Lower lobe of right lung (tissue), 2 donors: ENCODE measurements at places on chromosomes 5 and 9.

- H3K4me3 ChIP-seq = peak overlapping the region; percentile 82
- no peaks in the 10 kb centered on the region for H3K36me3 ChIP-seq
- peak; percentile 52 for DNase-seq
- peaks cover 32% of the 10 kb centered on the region for H3K4me1 ChIP-seq
- H3K27ac ChIP-seq = peak overlapping the region; percentile 85
- H3K27me3 ChIP-seq = no peaks in the 10 kb centered on the region
Measured at GRCh38 chr5:31855134-31856040, 216.5 kb downstream of the PDZD2 start.

DNA sequence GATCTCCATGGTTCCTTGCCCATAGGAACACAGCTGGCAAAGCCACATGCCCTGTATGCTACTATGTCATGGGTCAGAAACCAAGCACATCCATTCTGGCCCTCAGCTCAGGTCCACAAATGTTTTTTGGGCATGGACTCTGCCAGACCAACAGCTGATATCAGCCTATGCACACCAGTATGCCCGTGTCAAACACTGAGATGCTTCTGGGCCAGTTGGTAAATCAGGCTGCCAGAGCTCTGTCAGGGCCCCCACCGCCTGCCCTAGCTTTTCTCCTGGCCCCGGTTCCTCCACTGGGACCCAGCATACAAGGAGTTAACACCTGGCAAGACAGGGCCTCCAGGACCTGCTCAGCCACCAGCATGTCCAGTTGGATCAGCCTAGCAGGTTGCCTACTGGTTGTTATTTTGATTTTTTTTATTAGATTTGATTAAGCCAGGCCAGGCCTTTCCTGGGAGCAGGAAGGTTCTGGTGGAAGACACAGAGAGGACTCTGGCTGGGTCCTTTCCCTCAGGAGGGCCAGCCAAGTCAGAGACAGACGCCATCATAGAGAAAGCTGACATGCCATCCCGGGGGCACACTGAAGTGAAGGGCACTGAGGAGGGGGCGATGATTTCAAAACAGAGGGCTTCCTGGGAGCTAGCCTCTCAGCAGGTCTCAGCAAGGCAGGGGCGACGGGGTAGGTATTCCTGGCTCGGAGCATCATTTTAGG is 65.8 kb downstream of the TSTD2 start:
- H3K27me3 ChIP-seq = no peaks in the 10 kb centered on the region
- H3K4me3 ChIP-seq = no peak overlapping the region
- no peak for DNase-seq
- H3K27ac ChIP-seq = no peak overlapping the region

DNA sequence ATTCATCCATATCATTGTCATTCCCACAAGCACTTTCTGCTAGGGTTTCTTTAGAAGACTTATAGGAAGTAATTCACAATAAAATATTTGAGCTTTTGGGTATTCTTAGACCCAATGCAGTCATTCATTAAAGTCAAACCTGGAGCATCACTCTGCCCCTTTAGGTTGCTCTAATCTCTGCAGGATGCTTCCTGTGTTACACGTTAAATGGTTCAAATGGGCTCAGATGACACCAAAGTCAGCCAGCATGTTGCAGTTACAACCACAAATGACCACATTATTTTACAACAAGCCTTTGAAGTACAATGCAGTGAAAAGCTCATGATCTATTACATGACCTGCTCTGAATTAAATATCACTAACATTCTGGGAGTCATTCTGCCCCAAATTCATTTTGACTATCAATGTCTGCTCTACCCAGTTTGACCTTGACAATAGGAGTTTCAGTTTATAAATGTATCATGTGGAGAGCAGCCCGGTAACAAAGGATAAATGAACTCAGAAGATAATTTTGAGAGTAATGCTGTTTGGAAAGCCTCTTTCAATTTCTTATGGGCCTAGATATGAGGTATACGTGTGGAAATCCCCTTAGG is 668.6 kb upstream of the DMAC1 start:
- no peak overlapping the region for H3K27ac ChIP-seq
- H3K36me3 ChIP-seq = no peaks in the 10 kb centered on the region
- no peak overlapping the region for H3K4me3 ChIP-seq
- no peaks in the 10 kb centered on the region for H3K4me1 ChIP-seq

DNA sequence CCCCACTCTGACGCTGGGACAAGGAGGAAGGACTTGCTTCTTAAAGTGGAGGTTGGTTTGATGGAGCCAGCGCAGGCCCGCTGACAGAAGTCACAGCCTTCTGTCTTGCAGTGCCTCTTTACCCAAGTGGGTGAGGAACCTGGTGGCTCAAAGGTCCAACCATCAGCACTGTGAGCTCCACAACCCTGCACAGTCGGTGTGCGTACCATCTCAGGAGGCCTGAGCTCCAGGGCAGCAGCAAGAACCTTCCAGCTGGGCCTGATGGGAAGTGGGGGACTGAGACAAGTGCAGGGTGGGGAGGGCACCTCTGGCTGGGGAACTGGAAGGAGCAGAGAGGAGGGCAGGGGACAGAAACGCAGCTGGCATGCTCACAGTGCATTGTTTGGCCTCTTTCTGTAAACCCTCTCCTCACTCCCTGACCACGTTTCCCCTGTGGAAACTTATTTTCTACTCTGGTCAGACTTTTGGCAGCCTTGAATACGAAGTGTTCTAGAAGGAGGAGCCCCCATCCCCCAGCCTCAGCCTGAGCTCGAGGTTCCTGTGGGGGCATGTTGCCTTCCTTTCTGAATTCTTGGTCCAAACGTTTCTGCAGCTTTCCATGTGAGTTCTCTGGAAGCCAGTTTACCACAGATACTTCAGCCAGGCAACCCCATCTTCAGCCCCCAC is 178.5 kb upstream of the PITX1 start:
- H3K4me3 ChIP-seq = no peak overlapping the region
- H3K27me3 ChIP-seq = no peaks in the 10 kb centered on the region
- no peak overlapping the region for H3K27ac ChIP-seq

GRCh38 chr5:53996008-53996407 is 314.4 kb downstream of the ARL15 start:
- H3K36me3 ChIP-seq = no peaks in the 10 kb centered on the region
- no peak overlapping the region for H3K27ac ChIP-seq
- no peaks in the 10 kb centered on the region for H3K4me1 ChIP-seq
- DNase-seq = no peak

DNA sequence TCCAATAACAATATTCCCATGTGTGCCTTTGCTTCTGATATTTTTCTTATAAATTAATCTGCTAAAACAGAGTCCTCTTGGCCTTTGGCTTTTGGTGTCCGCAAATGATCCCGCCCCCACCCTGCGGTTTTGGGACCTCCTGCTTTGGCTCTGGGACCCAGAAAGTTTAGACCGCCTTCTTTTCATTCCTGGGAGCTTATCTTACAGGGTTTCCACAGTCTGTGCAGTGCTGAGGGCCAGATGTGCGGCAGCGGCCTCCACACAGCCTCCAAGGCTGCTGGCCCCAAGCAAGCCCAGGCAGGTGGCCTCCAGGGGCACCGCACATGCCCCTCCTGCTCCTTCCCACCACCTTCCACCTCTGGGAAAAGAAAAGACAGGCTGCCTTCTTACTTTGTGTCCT is 191.5 kb downstream of the ERCC6L2 start:
- no peak for DNase-seq
- peaks cover 2% of the 10 kb centered on the region for H3K4me1 ChIP-seq
- no peaks in the 10 kb centered on the region for H3K27me3 ChIP-seq
- H3K27ac ChIP-seq = no peak overlapping the region

- peaks cover 16% of the 10 kb centered on the region for H3K27me3 ChIP-seq
- H3K4me1 ChIP-seq = peaks cover 55% of the 10 kb centered on the region
- peak; percentile 66 for DNase-seq
- H3K36me3 ChIP-seq = no peaks in the 10 kb centered on the region
- H3K27ac ChIP-seq = peak overlapping the region; percentile 68
- peak overlapping the region; percentile 63 for H3K4me3 ChIP-seq
Measured at GRCh38 chr9:121652021-121652837, 795 bp downstream of the DAB2IP start.

GRCh38 chr9:73260506-73260905 is 108.8 kb downstream of the ANXA1 start:
- no peaks in the 10 kb centered on the region for H3K27me3 ChIP-seq
- no peak for DNase-seq
- H3K4me1 ChIP-seq = no peaks in the 10 kb centered on the region
- no peaks in the 10 kb centered on the region for H3K36me3 ChIP-seq

DNA sequence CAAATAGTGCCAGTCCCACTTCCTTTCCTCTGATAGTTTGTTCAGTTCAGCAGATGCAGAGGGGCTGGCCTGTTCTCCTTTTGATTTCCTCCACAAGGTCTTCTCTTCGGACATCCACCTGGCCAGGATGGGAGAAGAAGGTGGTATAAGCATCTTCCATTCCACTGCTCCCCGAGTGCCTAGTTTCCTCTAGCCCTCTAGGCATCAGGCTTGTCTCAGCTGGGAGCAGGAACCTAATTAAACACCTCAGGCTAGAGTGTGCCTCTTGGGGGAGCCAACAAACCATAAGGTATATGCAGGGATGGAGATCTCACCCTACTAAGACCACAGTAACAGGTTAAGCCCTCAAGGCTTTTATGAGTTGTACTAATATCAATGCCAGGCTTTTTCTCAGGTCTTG is 835 bp upstream of the DND1 start:
- peaks cover 93% of the 10 kb centered on the region for H3K36me3 ChIP-seq
- H3K4me3 ChIP-seq = no peak overlapping the region
- no peak for DNase-seq
- no peaks in the 10 kb centered on the region for H3K27me3 ChIP-seq
- no peak overlapping the region for H3K27ac ChIP-seq

- no peak for DNase-seq
- no peak overlapping the region for H3K27ac ChIP-seq
- peaks cover 72% of the 10 kb centered on the region for H3K27me3 ChIP-seq
- no peaks in the 10 kb centered on the region for H3K4me1 ChIP-seq
- H3K36me3 ChIP-seq = no peaks in the 10 kb centered on the region
Measured at GRCh38 chr5:135051872-135052271, 17.8 kb upstream of the PITX1 start.

DNA sequence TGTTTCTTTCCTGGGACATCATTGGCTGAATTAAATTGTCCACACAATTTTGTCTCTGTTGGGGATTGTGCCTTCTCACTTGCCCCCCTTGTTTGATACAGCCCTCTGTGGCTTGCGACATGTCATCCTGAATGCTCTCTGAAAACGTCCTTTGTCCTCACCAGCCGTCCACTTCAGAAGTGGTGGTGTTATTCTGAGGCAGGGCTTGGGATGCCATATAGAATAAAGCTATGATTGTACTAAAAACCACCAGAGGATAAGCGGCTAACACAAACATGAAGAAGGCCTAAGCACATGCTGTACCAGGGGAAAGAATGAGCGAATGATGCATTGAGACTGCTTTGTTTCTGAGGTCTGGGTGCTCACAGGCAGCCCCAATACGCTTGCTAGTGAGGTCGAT is 3.5 kb upstream of the SNX30 start:
- no peak overlapping the region for H3K4me3 ChIP-seq
- peaks cover 14% of the 10 kb centered on the region for H3K4me1 ChIP-seq
- no peak for DNase-seq
- H3K27ac ChIP-seq = no peak overlapping the region
- no peaks in the 10 kb centered on the region for H3K36me3 ChIP-seq

DNA sequence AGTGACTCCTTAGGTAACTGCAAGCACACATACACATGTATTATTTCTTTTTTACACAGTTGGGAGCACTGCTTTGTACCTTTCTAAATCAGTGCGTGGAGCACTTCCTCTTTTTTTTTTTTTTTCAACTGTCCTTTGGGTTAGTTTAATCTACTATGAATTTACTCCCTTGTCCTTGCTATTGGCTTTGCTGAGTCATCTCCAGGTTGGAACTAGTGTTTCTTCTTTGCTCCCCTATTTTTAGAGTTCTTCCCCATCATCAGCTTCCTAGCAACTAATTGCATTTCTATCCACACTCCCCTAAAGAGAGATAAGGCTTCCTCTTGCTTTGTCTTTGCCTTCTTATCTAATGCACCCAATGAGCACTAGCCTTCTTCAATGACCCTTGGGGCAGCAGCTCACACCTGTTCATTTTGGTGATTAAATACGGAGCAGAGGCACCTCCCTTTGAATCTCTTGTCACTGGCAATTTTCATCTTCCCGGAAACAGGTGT is 24.3 kb downstream of the S100Z start:
- H3K27me3 ChIP-seq = no peaks in the 10 kb centered on the region
- no peak for DNase-seq
- no peaks in the 10 kb centered on the region for H3K4me1 ChIP-seq

- H3K36me3 ChIP-seq = no peaks in the 10 kb centered on the region
- H3K27ac ChIP-seq = no peak overlapping the region
- no peak overlapping the region for H3K4me3 ChIP-seq
- no peaks in the 10 kb centered on the region for H3K27me3 ChIP-seq
- DNase-seq = no peak
Measured at GRCh38 chr9:22035591-22036011, 26.5 kb upstream of the CDKN2B start.
